ENCODE measurements at places on chromosomes 5 and 9.

- no peak for DNase-seq
Observed at GRCh38 chr9:35661756-35662350, 3.1 kb downstream of the ARHGEF39 start.

GRCh38 chr5:132526974-132527564, 16.3 kb downstream of the IL5 start:
- DNase-seq: no peak

DNA sequence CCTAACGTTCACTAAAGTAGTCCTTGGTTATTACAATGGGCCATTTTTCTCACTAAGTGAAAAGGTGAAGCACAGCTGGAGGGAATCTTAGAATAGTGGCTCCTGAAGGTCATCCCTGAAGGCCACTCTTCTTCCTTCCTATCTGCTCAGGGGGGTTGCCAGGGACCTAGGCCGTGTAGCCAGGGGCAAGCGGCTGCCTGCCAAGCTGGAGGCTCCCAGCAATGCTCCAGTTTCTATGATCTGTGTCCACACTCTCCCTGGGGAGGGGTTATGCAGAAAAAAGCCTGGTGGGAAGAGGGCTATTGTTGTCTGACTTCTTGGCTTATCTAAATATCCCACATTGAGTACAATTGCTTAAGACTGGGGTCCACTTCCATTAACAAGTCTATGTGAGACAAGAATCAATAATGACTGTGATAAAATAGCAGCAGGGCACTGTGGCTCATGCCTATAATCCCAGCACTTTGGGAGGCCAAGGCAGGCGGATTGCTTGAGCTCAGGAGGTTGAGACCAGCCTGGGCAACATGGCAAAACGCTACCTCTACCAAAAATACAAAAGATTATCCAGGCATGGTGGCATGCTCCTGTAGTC, 3.8 kb downstream of the NMRK1 start:
- no peak for DNase-seq

- DNase-seq: no peak
Observed at GRCh38 chr5:39208471-39208870, 10.9 kb downstream of the FYB1 start.

DNA sequence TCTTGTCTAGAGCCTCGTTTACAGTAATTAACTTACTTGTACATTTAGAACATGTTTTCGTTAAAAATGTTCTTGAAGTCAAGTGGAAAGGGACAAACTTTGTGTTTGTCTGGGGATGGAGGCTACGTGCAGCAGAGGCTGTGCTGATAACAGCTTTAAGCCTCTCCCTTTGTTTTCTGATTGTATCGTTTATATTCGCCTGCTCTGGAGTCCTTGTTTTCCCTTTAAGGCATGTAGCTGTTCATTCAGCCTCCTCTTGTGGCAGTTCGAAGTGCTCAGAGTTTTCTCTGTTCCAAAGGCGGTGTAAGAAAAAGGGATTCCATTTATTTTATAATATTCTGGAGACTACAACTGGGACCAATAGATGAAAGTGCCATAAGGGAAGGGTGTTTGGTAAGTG, 1.9 kb downstream of the SLC36A1 start:
- DNase-seq: no peak

GRCh38 chr9:78406146-78406545, 109.2 kb downstream of the PSAT1 start:
- DNase-seq: no peak

- DNase-seq: no peak
Observed at GRCh38 chr5:179800696-179801201, 5.9 kb downstream of the MGAT4B start.

DNA sequence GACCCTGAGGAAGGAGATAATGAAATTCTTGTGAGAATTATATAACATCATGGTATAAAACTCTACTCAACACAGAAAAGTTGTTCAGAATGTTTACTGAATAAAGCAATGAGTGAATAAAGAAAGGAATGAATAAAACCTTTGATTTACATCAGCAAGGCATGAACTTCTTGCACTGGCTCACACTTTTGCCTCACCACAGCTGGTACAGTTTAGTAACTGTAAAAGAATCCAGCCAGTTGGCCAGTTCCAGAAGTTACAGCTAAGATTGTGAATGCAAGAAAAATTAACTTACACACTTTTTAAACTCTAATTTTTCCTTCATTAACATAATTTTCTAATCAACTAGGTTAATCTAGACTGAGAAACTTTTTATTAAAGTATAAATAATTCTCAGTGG, 490.9 kb downstream of the NFIB start:
- DNase-seq: no peak

GRCh38 chr5:134037160-134037559, 32.4 kb upstream of the VDAC1 start:
- DNase-seq: no peak

DNA sequence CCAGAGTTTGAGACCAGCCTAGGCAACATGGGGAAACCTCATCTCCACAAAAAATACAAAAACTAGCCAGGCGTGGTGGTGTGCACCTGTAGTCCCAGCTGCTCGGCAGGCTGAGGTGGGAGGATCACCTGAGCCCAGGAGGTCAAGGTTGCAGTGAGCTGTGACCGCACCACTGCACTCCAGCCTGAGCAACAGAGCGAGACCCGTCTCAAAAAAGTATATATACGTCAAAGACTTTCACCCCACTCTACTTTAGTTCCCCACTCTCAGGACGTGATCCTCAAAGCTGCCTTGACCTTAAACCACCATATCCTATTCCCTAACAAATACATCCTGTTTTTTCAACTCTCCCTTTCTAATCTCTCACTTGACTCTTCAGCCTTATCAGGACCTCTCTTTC, 41.0 kb downstream of the PCDHGC5 start:
- no peak for DNase-seq

GRCh38 chr9:128809036-128809599, 9.2 kb upstream of the ENDOG start:
- DNase-seq: no peak

DNA sequence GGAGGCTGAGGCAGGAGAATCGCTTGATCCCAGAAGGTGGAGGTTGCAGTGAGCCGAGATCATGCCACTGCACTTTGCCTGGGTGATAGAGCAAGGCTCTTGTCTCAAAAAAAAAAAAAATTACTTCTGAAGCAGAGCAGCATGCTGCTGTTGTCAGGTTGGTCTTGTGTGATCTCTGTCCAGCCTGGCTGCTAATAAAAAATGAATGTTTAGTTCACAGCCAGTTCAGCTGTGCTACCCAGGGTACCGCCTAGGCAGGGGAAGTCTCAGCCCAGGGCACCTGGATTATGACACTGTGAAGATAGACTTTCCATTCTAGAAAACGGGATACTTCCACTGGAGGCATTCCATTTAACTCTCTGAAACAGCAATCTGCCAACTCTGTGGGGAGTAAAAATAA, 23.5 kb upstream of the ABCA1 start:
- DNase-seq: no peak

GRCh38 chr9:504921-505740, 290.5 kb downstream of the DOCK8 start:
- DNase-seq: no peak

DNA sequence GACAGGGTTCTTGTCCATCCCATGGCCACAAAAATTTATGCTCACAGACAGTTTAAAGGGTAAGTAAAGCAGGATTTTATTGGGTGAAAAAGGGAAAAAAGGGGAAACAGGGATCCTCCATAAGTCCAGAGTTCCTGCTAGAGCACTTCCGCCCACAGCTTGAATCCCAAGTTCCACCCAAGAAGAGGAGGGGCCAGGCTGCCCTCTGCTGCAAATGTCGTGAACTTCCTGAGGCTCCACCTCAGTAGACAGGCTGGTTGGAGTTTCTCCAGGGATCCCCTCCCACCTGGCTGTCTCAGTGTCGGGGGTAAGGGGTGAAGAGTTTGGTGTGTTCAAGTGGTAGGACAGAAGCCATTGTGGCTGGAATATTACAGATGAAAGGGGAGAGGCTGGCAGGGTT, 275.0 kb upstream of the SGCD start:
- DNase-seq: no peak

GRCh38 chr5:16776611-16777251, 159.4 kb downstream of the MYO10 start:
- peak; percentile 3 for DNase-seq

DNA sequence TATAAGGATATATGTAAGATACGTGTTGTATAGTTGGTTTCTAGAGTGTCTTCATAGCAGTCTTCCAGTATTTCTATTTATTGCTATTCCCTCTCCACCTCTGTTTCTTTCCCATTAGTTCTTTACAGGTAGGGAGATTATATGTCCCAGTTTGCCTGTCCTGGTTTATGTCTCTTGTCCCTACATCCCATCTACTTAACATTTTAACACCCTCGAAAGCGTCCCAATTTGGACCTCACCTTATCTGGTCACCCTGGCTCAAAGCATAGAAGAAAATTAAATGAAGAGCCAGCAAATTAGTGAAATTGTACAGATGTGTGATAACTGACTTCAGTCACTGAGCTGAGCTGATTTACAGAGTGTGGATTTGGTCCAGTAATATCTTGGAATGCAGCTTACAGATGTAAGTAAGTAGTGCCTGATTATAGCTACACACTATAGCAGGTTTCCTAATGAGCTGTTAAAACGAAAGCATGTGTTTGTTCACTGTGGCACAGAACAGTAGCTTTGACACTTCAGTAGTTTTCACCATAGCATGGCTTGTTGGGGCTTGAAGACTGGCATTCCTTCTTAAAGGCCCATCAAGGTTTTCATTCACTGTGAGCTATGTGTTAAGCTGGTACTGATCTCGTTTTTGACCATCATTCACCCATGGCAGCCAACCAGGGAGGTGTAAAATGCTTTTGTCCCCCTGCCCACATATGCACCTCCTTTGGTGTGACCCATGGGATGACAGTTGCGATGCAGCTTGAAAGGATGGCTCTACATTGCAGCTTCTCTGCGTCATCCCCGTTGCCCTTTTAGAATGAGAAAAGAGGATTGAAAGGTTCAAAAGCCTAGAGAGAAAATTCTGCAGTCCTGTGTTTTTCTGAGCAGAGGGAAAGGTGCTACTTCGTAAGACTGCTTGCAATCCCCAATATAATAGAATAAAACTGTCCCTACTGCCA, 192.1 kb upstream of the DMRT1 start:
- DNase-seq: no peak

DNA sequence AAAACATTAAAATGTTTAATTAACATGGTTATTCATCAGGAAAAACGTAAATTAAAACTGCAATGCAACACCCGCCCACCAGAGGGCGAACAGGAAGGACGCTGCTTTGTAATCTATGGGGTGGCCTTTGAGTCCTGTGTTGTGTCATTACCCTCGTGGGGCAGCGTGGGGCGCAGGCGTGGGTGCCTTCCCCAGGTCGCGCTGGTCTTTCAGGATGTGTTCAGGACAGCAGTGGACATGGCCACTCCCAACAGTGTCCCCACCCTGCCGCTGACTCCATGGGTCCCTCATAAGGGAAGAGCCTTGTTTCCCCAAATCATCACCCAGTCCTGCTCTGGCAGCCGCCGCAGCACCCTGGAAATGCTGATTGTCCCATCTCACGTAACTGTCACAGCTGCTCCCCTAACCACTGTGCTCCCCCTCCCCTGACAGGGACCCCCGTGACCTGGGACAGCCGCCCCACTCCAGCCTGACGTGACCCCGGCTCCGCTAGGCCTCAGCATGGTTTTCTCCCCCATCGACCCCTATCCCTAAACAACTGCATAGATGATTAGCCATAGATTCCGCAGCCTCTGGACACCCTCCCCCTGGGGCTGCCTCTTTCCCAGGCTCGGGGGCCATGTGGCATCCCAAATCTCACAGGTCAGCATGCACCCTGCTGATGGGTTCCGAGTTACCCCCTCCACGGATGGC, 36.4 kb downstream of the GLT6D1 start:
- peak; percentile 9 for DNase-seq

GRCh38 chr9:82456642-82457041, 468.1 kb downstream of the SPATA31D1 start:
- DNase-seq: no peak

All from NCI-H2107 (cell line).